ENCODE measurements at places on chromosomes 7 and 10.

GRCh38 chr7:19713676-19714075, 4.8 kb upstream of the POLR1F start:
- peak; percentile 47 for DNase-seq

DNA sequence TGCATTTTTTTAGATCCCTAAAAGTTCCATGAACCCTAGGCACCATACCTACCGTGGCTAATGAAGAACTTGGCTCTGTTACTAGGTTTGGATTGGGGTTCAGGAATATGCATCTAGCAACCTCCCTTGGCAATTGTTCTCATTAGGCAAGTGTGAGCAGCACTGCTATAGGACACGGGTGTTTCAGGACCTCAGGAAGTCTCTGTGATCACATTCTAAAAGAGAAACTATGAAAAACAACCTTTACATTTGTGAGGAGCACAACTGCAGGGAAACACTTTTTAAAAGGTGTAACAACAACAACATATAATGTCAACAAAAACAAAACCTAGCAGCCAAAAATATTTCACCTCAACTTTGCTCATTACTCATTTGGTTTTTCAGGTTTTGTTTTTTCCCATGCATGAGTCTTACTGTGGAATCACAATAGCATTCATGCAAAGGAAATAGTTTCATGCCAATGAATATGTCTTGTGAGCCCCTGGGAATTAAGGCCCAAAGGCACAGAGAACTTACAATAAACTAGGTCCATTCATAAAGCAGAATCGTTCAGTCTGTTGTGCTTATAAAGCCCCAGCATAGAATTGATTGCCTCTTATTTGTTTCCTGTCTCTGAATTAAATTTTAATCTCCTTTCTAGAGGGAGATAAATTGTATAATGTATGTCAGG, 255.7 kb upstream of the DGKB start:
- no peak for DNase-seq

DNA sequence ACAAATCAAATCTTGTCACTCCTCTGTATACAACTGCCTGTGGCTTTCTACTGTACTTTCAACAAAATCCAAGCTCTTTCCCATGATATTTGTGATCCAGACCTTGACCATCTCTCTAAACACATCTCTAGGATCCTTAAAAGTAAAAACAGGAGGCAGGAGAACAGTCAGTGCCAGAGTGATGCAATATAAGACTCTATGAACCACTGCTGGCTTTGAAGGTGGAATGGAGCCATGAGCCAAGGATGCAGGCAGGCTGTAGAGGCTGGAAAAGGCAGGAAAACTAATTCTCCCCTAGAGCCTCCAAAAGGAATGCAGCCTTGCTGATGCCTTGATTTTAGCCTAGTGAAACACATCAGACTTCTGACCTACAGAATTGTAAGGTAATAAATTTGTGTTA, 45.5 kb upstream of the LRRN3 start:
- no peak for DNase-seq

DNA sequence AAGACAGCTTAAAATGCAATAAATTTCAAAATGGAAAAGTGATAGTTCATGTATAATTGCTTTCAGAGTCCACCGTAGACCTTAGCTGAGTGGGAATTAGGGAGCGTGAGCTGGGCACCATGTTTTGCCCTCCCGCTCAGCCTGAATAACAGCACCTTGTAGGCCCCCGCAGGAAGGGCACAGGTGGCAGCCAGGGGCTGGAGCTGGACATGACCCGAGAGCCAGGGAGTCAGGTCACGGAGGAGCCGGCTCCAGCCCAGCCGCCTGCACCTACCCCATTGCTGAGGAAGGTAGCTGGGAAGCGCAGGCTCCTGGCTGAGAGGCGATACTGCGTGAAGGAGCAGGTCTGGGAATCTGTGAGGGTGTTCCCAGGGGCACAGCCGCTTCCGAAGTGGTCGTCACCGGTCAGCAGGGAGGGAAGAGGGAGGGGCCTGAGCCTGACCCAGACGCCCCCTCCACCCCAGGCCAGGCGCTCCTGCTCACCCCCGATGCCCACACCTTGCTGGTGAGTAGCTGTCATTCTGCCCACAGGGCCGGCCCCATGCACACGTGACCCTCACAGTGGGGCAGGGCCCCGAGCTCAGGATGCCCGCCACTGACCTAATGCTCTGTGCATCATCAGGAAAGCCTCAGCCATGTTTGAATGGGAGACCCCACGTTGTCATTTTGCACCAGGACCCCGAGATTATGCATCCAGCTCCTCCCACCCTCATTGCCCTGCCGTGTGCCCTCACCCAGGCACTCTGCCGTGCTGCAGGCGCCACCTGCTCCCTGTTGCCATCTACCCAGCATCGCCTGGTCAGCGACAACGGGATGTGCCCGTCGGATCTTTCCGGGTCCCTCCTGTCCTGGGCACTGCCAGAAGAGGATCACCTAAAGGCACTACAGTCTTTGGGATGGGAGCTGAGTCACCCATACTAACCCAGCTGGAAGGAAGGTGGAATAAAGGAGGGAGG, 129.2 kb upstream of the TCERG1L start:
- DNase-seq, result no peak

DNA sequence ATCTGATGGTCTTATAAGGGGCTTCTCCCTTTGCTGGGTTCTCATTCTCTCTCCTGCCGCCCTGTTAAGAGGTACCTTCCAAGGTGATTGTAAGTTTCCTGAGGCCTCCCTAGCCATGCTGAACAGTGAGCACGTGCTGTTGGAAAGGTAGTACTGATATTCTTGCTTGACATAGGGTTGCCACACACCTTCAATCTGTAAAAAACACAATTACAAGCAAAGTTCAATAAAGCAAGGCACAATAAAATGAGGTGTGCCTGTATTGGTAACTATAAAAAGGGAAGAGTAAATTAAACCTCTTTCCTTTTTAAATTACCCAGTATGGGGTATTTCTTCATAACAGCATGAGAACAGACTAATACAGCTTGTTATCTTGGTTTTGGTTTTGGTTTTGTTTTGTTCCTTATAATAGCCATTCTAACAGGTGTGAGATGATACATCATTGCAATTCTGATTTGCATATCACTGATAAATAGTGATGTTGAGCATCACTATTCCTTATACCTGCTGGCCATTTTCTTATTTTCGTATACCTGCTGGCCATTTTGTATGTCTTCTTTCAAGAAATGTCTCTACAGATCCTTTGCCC, 164.9 kb upstream of the TRIM24 start:
- no peak for DNase-seq

DNA sequence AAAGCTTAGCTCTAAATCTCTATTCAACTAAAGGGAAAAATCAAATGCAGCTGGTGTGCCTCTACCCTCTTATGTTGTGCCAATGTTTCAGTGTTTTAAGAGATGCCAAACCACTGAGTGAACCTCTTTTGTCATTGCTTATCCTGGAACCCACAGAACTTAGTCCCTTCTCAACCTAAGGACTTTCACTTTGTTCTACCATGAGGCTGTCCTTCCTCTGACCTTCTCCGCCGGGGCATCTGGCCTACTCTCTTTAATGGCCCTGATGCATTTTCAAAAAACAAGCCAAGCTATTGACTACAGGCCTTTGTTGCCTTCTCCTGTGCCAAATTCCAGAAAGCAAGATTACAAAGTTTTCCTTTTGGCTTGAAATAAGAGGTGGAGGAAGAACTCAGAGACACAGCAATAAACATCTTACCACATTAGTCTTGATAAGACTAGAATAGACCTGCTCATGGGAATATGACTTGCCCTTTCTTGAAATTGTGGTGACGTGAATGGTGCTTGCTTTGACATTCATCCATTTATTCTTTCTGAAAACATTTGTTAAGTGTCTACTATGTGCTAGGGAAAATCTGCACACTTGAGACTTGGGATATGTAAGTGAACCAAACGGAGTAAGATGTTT, 253.2 kb upstream of the SMIM30 start:
- DNase-seq, result peak; percentile 1

- peak; percentile 1 for DNase-seq
These were observed 561.2 kb upstream of the PHF14 start for GRCh38 chr7:10412422-10413019.

DNA sequence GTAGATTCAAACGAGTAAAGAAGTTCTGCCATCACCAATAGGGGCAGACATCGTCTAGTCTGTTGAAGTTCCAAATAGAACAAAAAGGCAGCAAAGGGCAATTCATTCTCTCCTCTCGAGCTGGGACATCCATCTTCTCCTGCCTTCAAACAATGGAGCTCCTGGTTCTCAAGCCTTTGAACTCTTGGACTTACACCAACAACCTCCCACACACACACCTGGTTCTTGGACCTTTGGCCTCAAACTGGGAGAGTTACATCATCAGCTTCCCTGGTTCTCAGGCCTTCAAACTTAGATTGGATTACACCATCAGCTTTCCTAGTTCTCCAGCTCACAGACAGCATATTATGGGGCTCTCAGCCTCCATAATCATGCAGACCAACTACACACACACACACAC, 9.8 kb upstream of the GIMAP5 start:
- no peak for DNase-seq

GRCh38 chr7:133290041-133290440, 37.2 kb downstream of the EXOC4 start:
- peak; percentile 38 for DNase-seq

- peak; percentile 25 for DNase-seq
These were observed 2.6 kb downstream of the EXOC4 start for GRCh38 chr7:133255486-133255885.

- DNase-seq, result no peak
These were observed 1.3 kb upstream of the SH2D4B start for GRCh38 chr10:80536361-80536835.

- peak; percentile 68 for DNase-seq
These were observed 2.7 kb downstream of the VGF start for GRCh38 chr7:101162551-101163278.

GRCh38 chr10:28807760-28808613, 130.7 kb downstream of the BAMBI start:
- DNase-seq, result no peak

GRCh38 chr10:71575934-71576801, 143.4 kb downstream of the C10orf105 start:
- DNase-seq, result no peak

DNA sequence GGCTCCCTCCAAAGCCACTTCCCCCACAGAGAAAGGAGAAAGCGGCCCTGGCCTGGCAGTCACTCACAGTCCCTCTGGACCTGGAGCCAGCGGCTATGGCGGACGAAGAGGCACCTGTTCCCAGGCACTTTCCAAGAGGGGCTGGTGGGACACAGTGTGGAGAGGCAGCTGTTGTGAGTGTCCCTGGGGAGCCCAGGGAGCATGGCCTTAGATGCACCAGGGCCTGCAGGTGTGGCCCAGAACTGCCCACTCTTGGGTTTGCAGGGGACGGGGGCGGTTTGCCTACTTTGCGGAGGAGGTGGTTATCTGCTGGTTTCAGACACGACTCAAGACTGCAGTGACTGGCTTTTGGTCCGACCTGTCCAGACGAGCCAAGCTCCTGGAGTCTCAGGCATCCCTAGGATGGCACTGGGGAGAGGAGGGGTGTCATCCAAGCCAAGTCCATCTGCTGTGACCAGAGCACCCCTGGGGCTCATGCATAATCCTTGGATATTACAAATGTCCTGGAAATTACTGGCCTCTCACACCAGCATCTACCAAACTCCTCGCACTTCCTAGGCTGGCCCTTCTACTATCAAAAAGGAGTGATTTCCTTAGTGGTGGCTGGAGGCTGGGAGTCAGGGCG, 18.4 kb downstream of the CTBP2 start:
- DNase-seq, result no peak

- DNase-seq, result no peak
These were observed 60.8 kb downstream of the GDI2 start for GRCh38 chr10:5752301-5752871.

- DNase-seq, result no peak
These were observed 100.0 kb upstream of the PRR15 start for GRCh38 chr7:29463504-29464158.

GRCh38 chr10:31171402-31172083, 139.9 kb upstream of the ZNF438 start:
- DNase-seq, result peak; percentile 66

DNA sequence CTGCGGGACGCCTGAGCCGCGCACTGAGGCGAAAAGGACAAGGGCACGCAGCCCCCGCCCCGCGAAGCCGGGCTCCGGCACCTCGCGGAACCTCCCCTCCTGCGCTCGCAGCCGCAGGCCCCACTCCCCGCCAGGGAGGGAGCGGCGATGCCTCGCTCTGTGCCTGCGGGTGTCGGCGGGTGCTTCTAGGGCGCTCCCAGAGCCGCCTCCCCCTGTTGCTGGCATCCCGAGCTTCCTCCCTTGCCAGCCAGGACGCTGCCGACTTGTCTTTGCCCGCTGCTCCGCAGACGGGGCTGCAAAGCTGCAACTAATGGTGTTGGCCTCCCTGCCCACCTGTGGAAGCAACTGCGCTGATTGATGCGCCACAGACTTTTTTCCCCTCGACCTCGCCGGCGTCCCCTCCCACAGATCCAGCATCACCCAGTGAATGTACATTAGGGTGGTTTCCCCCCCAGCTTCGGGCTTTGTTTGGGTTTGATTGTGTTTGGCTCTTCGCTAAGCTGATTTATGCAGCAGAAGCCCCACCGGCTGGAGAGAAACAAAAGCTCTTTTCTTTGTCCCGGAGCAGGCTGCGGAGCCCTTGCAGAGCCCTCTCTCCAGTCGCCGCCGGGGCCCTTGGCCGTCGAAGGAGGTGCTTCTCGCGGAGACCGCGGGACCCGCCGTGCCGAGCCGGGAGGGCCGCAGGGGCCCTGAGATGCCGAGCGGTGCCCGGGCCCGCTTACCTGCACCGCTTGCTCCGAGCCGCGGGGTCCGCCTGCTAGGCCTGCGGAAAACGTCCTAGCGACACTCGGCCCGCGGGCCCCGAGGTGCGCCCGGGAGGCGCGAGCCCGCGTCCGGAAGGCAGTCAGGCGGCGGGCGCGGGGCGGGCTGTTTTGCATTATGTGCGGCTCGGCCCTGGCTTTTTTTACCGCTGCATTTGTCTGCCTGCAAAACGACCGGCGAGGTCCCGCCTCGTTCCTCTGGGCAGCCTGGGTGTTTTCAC, 519 bp downstream of the ITGB8 start:
- DNase-seq, result peak; percentile 33

- DNase-seq, result no peak
These were observed 22.6 kb downstream of the AQP1 start for GRCh38 chr7:30934225-30934624.

- no peak for DNase-seq
These were observed 19.5 kb downstream of the EN2 start for GRCh38 chr7:155477476-155477875.

DNA sequence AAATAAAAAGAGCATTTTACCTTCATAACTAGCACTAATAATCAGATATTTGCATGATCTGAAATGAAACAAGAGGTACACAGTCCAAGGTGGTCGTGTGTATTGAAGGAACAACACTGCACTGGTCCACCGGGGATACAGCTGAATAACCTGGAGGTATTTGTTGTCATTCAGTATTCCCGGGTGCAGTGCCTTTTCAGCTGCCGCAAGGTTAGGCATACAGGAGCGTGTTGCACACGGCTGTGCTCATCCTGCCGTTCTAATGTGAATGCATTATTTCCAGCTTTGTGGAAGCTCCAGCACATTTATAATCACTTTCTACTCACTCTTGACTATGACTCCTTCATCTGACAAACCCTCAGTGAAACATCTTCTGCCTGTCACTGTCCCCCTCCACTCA, 377.8 kb downstream of the GFRA1 start:
- DNase-seq, result no peak

DNA sequence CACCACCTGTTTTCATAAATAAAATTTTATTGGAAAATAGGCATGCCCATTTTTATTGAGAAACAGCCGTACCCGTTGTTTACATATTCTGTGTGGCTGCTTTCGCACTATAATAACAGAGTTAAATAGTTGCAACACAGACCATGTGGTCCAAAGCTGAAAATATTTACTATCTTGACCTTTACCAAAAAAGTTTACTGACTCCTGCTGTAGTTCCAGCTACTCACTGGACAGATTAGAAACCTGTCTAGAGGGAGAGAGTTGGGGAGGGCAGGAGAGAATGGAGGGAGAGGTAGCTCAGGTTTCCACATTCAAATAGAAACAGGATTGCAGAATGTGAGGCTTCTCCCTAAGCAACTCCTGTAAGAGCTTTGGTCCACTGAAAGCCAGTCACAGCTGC, 55.1 kb upstream of the GLCCI1 start:
- no peak for DNase-seq
